ENCODE measurements at places on chromosomes 4 and X.

DNA sequence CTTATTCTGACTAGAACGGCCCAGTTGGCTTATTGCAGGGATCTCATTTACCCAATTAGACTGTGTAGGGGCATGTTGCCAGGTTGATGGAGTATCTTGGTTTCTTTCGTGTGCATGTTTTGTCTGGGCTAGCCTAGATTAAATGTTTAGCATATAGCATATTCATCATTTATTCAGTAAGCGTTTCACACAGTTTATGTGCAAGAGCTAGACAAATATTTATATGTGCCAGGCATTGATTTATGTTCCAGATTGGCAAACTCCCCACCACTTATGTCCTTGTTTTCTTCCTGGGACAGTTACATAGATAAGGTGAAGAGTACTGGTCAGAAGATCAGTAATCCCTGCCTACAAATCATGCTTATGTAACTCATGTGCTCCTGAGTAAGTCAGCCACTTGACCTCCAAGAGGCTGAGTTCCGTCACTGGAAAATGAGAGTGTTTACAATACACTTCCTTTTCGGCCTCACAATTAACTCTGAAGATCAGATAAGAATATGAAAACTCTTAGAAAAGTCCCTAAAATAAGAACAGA, 57.2 kb downstream of the RUFY3 start:
- DNase-seq, result no peak

GRCh38 chr4:164904941-164905340, 28.0 kb downstream of the APELA start:
- no peak for DNase-seq

GRCh38 chr4:40731792-40732245, 17.9 kb upstream of the NSUN7 start:
- DNase-seq, result no peak

DNA sequence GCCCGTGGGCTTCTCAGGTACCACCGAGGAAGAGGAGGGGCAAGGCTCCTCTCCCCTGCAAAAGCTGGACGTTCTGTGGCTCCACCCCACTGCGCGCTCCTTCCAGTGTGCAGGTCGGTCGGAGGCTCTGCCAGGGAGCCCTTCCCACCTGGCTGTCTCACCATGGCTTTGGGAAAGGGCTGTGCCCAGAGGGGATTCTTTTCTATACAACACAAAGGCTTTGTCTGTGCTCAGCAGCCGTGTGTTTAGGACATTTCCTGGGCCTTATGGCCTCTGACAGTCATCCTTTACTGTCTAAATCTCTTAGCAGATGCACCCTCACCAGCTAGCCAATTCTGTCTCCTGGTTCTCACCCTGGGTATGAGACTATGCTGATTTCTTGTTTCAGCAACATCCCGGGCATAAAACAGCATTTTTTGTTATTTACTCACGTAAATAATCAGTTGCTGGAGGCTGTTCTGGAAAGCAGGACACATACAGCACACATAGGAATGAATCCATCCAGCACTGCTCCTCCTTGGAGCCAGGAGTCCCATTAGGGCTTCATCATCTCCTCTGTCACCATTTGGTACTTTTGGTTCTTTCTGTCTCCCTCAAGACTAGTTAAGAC, 20.4 kb upstream of the ATXN3L start:
- DNase-seq, result no peak

DNA sequence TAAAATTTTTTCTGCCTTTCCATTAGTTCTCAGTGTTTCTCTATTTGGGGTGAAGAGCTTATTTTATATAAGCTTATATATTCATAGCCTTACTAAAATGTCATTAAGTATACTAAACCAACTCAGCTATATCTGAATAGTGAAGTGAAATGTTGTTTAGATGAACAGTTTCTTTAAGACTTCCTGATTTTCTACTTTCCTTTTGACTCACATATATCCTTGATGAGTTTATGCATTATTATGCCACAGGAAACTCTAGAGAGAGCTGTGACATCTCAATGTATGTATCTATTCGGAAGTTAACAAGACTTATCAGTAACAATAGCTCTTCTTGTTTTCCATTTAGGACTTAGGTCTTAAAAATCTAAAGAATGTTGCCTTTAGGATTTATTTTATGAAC, 1491.8 kb upstream of the IGFBP7 start:
- DNase-seq, result no peak

DNA sequence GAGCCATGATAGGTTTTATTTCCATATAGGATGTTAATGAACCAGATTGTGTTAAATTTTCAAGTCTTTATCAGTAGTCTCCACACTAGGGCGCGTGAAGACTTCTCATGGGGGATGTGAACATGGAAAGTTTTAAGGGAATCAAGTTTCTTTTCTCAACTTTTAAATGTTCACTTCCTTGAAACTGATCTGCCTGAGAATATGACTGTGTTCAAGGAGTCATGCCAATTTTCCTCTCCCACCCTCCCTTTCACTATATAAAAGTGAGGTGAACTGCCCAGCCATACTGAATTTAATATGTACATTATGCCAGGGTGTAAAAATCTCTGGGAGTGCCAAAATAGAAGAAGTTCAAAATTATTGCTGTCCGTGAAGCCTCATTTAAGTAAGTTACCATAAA, 30.4 kb upstream of the HPGDS start:
- DNase-seq, result no peak

GRCh38 chr4:1627417-1628313, 56.4 kb downstream of the FAM53A start:
- DNase-seq, result no peak

GRCh38 chrX:18856645-18856997, 127.3 kb downstream of the PHKA2 start:
- DNase-seq, result no peak

DNA sequence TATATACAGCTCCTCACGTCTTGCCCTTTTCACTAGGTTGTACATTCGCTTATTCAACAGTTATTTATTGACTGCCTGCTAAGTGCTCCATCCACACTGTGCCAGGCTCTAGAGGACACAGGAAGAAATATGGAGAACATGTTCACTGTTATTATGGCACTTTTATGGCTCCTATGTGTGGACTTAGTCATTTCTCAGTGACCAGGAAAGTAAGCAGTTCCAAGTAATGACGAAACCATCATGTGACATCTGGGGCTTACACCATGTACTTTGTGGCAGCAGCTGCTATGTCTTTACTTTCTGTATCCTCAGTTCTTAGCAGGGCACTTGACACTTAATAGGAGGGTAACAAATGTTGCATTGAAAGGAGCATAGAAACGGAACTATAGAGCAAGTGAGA, 278.0 kb downstream of the ANK2 start:
- no peak for DNase-seq

DNA sequence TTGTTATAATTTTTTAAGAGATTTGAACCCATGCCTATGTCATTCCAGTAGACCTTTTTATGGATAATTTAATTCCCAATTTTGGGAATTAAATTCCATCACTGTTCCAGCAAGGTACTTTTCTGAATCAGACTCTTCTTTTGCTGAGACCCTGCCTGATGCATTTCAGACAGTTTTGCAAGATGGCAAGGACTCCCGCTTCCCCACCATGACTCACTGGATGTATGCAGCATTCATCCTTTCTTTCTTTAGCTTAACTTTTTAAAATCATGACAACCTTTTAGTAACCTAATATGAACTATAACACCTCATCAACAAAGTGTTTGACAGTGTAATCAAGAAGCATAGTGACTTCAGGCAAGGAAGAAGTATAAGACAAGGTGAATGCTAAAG, 178.1 kb upstream of the LEF1 start:
- DNase-seq, result no peak

GRCh38 chrX:55011294-55011693, 11.1 kb downstream of the APEX2 start:
- DNase-seq, result no peak

- no peak for DNase-seq
These were observed 400.6 kb upstream of the MAGEB18 start for GRCh38 chrX:25737540-25737939.

DNA sequence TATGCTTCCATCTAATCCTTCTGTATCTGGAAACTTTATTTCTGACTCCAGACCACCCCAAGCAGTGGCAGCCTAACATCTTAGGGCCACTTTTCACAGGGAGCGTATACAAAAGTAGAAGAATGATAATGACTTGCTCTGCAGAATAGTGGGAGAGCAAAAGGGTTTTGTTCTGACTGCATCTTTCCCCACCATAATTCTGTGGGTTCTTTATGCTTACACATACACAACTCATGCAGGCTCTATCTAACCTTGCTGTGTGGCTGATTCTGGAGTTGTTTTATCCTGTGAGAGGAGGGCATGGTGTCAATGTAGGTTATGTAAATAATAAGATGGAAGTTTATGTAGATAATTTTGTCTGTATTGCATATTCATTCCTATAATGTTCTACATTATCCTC, 42.4 kb upstream of the NDNF start:
- DNase-seq, result no peak

- no peak for DNase-seq
These were observed 3.6 kb upstream of the TMEM271 start for GRCh38 chr4:579543-580175.

DNA sequence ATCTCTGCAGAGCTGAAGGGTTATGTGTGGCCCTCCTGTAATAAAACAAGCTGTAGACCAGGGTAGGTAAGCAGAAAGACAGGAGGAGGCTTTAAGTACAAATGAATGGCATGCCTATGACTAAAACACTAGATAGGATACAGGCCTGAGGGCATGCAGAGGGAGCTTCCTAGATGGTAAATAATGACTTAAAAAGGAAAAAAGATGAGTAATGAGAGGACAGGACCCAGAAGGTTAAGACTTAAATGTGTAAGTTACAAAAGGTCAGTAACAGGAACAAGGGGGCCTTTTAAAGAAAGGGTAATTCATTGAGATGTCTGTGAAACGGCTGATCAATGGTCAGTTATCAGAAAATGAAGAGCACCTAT, 194.8 kb downstream of the SOWAHB start:
- DNase-seq, result no peak

- DNase-seq, result no peak
These were observed 48.0 kb downstream of the ARAP2 start for GRCh38 chr4:36196145-36196913.

Measured in stimulated activated CD4-positive, alpha-beta T cell treated with anti-CD3 and anti-CD28 coated beads, Interleukin-12 subunit alpha, Interleukin-12 subunit beta, amount 100 ng/mL, for 24 hours (primary cell).